ENCODE measurements at places on chromosomes 1 and 21.

- DNase-seq: no peak
These were observed 128.4 kb downstream of the RGS21 start for GRCh38 chr1:192445241-192445640.

DNA sequence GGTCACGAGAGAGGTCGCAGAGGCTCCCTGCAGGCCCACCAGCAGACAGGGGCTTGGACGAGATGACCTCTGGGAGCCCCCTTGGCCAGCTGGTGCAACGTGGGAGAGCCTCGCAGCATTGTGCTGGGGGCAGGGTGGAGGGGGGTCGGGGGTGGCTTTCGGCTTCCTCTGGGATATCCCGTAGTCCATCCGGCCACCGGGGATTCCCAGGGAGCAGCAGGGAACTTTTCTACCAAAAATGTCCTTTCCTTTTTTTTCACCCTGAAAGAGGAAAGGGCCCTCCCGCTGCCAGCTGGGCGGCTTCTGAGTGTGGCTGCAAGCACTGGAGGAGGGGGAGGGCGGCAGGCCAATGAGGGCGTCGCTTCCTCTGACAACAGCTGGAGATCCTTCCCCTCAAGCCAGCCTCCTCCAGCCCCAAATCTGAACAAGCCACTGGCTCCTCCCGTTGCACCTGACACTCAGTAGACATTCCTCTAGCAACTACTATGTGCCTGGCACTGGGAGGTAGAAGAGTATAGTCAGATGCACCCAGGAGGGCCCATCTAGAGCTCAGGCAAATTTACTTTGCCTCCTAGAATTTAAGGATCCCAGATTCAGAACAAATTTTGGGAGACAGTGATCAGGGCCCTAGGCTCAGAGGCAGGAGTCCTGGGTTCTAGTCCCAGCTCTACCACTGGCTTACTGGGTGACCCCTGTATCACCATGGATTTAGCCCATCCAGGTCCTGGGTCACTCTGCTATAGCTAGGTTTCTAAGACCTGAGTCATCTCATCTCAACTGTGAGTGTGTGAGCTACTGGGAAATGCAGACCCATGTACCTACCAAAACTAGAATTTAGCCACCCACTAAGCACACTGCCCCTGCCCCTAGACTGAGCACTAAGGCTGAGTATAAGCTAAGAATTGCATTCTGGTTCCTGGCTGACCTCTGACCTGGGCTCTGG lies 2.7 kb downstream of the MOB3C start:
- peak; percentile 96 for DNase-seq

- no peak for DNase-seq
These were observed 6.1 kb downstream of the NPL start for GRCh38 chr1:182795563-182796228.

DNA sequence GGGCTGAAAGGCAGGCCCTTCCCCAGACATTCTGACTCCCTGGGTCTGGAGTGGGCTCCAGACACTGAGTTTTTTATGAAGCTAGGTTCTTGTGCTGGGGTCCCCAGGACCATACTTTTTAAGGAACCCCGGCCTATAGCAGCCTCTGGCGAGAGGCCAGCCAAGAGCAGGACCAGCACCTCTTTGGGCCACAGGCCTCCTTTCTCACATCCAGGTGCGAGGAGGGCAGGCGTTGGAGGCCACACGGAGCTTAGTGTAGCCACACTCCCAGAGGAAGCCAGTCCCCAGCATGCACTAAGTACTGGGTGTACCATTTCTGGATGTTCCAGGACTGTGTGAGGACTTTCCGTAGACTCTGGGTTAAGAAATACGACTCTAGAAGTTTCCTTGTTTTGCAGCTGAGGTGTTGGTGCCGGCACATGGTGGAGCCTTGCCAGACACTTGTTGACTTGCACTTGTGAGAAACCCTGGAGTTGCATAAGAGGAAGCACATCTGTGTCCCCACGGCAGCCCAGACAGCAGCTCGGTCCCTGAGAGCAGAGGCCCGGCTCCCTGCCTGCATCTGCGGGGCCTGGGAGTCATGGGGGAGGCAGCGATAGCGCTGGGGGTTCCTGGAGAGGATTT lies 122.2 kb upstream of the VAMP3 start:
- DNase-seq: peak; percentile 66

DNA sequence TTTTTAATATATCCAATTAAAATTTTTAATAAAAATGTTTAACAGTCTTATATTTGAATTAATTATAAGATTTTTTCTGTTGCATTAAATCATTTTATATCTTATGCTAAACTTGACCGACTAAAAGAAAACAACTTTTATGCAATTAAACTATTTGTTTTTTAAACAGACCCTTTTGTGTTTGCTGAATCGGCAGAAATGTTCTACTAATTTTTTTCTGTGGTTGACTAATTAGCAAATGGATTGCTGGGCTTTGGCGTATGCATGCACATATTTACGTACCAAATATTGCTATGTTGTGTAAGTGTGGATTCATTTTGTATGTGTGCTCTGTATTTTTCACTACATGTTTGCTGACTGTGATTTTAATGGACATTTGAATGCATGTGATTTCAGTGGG lies 174.8 kb downstream of the PBX1 start:
- no peak for DNase-seq

GRCh38 chr1:207414606-207415108 lies 39.5 kb upstream of the CR2 start:
- DNase-seq: no peak

DNA sequence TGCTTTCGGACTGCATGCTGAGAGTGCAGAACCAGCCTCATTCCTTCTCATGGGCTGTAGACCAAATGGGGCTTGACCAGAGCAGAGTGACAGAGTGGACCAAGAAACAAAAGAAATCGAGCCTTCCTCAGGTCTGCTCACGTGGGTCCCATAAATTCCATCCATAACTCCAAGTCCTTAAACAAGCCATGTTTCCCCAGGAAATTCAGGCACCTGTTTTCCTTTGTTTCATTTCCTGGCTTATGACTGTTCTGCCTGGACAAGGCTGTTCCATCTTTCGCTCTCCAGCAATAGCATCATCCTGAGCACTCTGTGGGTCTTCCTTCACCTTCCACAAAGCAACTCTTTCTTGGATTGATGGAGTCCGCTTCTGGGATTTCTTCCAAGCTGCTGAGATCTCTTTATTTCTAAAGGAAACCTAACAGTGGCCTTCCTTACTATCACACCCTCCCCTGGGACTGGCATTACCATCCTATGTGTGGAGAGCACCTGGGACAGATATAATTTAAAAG lies 63.9 kb downstream of the LAMC2 start:
- DNase-seq: no peak

GRCh38 chr1:18639368-18640055 lies 8.9 kb downstream of the PAX7 start:
- no peak for DNase-seq
